ENCODE measurements at places on chromosomes 2 and 18.

GRCh38 chr2:204060841-204061240 lies 124.3 kb downstream of the ICOS start:
- DNase-seq = no peak

GRCh38 chr18:5103693-5104092 lies 93.4 kb downstream of the AKAIN1 start:
- DNase-seq = no peak

DNA sequence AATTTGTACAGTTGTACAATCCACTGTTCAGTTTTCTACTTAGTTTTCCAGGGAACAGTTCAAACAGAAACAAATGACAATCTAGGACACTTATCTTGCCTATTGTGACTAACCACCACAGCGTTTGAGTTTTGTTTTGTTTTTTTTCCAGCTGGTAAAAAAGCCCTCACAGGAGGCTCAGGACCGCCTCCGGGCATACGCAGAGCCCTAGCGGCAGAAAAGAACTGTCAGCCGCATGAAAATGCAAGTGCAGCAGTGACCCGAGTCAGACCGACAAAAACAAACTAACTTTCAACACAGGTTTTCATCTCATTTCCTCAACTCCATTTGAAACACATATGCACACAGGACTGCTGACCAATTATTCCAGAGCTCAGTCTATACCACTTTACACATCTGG lies 68.6 kb downstream of the STEAP3 start:
- no peak for DNase-seq

DNA sequence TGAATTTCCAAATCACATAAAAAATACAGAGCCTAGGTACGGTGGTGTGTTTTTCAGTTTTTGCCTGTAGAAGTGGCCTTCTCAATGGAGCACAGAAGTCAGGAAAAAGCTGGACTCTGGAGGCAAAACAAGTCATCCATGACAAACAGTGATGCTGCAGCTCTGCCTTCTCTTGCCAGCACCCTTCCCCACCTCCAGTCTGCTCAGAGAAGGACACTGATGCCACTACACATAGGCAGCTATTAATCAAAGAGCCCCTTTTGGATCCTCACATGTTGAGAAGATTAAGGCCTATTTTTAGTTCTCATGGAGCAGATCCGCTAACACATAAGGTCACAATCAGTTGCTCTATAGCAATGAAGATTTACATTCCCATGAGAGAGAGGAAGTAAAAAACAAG lies 181.6 kb upstream of the GALNT5 start:
- no peak for DNase-seq

DNA sequence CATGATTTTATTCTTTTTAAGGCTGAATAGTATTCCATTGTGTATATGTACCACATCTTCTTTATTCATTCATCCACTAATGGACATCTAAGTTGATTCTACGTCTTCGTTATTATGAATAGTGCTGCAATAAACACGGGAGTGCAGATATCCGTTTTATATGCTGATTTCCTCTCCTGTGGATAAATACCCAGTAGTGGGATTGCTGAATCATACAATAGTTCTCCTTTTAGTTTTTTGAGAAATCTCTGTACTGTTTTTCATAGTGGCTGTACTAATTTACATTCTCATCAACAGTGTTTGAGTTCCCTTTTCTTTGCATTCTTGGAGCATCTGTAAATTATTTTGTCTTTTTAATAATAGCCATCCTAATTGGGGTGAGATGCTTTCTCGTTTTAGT lies 114.5 kb downstream of the RGPD3 start:
- no peak for DNase-seq

GRCh38 chr2:128062571-128062970 lies 28.4 kb upstream of the UGGT1 start:
- no peak for DNase-seq

GRCh38 chr2:179751163-179751809 lies 110.1 kb downstream of the ZNF385B start:
- DNase-seq = peak; percentile 60

DNA sequence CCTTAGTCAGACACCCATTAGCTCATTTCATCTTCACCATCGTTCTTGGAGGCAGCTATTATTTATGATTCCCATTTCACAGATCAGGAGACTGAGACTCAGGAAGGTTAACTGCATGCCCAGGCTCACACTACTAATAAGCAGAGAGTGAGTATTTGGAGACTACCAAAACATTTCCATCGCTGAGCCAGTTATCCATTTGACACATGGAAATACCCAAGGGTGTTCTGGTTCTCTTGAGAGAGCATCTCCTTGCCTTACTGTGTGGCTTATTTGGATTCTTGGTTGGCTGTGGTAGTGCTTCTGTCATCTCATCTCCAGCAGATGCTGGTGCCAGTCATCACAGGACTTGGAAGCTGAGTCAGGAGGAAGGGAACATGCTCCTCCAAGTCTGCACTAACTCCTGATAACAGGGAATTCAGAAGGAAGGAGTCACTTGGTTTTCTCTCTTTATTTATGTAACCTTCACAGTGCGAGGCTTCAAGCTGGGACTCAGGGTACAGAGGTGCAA lies 55.2 kb downstream of the RASGRP3 start:
- DNase-seq = no peak

DNA sequence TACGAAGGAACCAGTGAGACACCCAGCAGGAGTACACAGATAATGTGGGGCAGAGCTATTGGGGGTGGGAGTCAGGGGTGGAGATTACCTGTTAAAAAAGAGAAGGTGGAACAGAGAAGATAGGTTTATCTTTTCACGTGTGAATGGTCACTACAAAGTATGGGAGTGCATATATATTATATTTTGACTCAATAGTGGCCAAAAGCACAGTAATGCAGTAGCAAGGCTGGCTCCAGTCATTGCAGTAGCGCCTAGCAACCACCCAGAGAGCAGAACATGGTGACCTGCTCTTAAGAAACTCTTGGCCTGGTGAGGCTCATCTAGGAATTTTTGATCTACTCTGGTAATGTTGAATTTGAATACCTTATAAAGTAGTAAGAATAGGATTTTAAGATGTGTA lies 1.0 kb downstream of the IMPACT start:
- DNase-seq = peak; percentile 60

- DNase-seq = peak; percentile 76
Observed at GRCh38 chr2:230929381-230930148, 4.5 kb upstream of the GPR55 start.

GRCh38 chr18:33264566-33264965 lies 176.0 kb downstream of the CCDC178 start:
- no peak for DNase-seq

- no peak for DNase-seq
Observed at GRCh38 chr2:234797566-234798250, 154.1 kb upstream of the SH3BP4 start.

GRCh38 chr18:59907660-59908059 lies 7.9 kb downstream of the PMAIP1 start:
- no peak for DNase-seq

- no peak for DNase-seq
Observed at GRCh38 chr2:138720035-138720838, 60.0 kb downstream of the NXPH2 start.
